ENCODE measurements at places on chromosomes 7 and 10. TPM values are rescaled to one million over a fixed set of nuclear protein-coding genes. Genes with fewer than 3 reads are reported as not detected.

DNA sequence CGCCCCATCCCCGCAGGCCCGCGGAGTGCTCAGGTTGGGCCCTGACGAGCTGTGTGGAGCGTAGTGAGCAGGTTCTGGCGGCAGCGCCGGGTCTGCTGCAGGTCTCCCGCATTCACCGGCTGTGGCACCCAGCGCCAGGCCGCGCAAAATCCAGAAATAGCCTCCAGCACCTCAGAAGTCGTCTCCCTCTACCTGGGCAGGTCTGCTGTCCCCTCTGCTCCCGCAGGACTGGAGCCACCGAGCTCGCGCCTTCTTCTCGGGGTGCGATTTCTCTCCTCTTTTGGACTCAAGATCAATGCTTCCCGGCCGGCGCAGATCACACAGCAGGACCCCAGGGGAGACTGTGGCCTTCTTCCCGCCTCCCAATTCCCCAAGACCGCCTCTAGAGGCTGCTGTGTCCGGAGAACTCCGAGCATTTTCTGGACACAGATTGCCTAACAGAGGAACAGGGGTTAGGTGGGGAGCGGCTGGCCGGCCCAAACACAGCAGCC is 8.4 kb downstream of the TLX1 start:
- no peaks in the 10 kb centered on the region for H3K36me3 ChIP-seq
- DNase-seq, result no peak
- H3K27ac ChIP-seq, result no peak overlapping the region
- H3K4me3 ChIP-seq, result no peak overlapping the region
- peaks cover 34% of the 10 kb centered on the region for H3K4me1 ChIP-seq
- peaks cover 91% of the 10 kb centered on the region for H3K27me3 ChIP-seq

DNA sequence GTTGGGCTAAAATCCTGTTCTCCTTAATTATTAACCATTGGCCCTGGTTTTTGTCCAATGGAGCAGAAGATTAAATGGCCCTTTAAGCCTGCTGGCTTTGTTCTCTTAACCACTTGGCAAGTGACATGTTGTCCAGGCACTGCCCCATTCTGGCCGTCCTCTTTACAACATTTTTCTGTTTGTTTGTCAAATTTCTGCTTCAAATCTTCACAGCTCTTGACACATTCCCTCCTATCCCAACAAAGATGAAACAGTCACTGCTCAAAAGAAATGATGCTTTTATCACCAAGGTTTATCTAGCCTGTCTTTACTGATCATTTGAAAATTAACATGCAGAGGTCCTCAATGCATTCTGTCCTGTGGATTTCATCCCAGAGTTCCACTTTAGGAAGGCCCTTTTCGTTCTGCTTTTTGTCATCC is 700.4 kb downstream of the KCNMA1 start:
- no peaks in the 10 kb centered on the region for H3K4me1 ChIP-seq
- peaks cover 6% of the 10 kb centered on the region for H3K27me3 ChIP-seq
- no peaks in the 10 kb centered on the region for H3K36me3 ChIP-seq
- DNase-seq, result no peak
- no peak overlapping the region for H3K27ac ChIP-seq

GRCh38 chr7:123977081-123977480 is 52.0 kb downstream of the SPAM1 start:
- H3K27me3 ChIP-seq, result peaks cover 5% of the 10 kb centered on the region
- no peaks in the 10 kb centered on the region for H3K4me1 ChIP-seq
- H3K4me3 ChIP-seq, result no peak overlapping the region
- DNase-seq, result no peak
- H3K27ac ChIP-seq, result no peak overlapping the region
- H3K36me3 ChIP-seq, result no peaks in the 10 kb centered on the region

WDR86 gene
- total RNA-seq, result 0.53 TPM

ASB10 gene
- total RNA-seq, result not detected

SPAM1 gene
- total RNA-seq, result not detected

CYP2C9 gene
- not detected for total RNA-seq

PHKG1 gene
- 2.6 TPM for total RNA-seq
